ENCODE measurements at places on chromosomes 6 and 20.
A peak's percentile ranks its signal among the peaks of the same experiment; 100 is the strongest.

DNA sequence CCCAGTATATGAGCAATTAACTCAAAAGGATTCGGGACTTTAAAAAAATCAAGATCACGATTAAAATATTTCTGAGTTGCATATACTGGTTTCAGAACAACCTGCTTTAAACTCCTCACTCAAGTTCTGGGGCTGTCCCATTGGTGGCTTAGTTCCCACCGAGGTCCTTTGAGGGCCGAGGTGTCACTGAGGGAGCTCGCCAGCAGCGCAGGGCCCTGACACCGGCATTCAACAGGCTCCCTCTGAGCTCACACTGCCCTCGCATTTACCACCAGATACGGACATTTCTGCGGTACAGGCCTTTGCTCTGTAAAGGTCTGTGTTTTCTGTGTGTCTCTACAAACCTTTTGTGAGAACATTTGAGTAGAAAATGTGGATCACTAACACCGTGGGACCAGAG lies 24.4 kb upstream of the BNIP5 start:
- no peak for DNase-seq

DNA sequence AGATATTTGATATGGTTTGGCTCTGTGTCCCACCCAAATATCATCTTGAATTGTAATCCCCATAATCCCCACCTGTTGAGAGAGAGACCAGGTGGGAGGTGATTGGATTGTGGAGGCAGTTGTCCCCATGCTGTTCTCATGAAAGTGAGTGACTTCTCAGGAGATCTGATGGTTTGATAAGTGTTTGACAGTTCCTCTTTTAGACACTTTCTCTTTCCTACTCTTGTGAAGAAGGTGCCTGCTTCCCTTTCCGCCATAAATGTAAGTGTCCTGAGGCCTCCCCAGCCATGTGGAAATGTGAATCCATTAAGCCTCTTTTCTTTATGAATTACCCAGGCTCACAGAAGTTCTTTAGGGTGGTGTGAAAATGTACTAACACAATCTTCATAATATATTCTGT lies 1404.0 kb upstream of the ADGRB3 start:
- no peak for DNase-seq

DNA sequence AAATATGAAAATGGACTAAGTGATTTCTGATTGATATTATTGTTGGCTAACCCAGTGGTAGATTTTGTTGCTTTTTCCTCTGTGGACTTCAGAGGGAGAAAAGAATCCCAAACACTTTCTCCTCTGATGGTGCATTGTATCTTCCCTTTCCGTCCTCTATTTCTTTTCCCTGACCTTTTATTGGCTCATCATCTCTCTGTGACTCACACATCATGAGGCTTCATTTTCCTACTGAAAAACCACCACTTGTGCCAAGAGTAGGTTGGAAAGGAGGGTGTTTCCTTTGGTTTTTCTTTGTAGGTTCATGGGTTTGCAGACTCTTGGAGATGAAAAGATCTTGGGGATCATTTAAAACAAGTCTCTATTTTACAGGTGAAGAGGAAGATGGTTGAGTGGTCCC lies 311.7 kb upstream of the JAG1 start:
- DNase-seq = peak; percentile 55

GRCh38 chr20:4047614-4048013 lies 32.3 kb upstream of the RNF24 start:
- no peak for DNase-seq

DNA sequence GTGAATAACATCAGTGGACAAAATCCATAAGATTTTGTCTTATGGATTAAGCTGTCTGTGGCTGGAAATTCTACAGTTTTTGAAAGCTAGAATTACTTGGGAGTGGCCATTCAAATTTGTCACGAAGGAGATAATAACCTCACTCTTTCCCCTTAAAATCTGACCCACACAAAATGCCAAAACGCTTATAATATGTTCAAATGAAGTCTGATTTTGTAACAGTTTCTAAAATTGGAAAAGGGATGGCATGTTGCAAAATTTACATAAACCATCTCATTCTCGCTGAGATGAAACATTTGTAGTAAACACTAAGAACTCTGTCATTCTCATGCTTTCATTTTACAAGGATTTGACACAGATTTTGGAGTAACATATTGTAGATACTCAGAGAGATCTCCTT lies 112.7 kb downstream of the GJA1 start:
- no peak for DNase-seq

DNA sequence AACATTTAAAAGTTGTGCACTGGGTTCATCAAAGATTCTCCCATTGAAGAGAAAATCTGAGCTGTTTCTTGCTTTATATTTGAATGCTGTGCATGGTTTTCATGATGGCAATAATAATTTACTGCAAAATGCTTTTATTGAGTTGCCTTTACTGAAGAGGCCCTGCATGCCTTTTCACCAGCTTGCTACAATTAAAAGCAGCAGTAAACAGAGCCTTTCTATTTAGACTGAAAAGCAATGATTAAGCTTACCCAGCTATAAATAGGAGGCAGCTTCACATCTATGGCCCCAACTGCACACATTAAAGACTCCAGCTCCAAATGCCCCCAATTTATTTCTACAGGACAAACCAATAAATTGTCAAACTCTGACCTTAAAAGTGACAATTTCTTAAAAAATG lies 70.3 kb downstream of the ANKEF1 start:
- DNase-seq = no peak

GRCh38 chr6:117989086-117989485 lies 82.0 kb downstream of the SLC35F1 start:
- DNase-seq = no peak

GRCh38 chr6:22145823-22146677 lies 150.8 kb downstream of the PRL start:
- DNase-seq = peak; percentile 84

GRCh38 chr6:1821164-1821512 lies 211.4 kb downstream of the FOXC1 start:
- no peak for DNase-seq

GRCh38 chr6:148457137-148457842 lies 114.7 kb downstream of the SASH1 start:
- no peak for DNase-seq

GRCh38 chr6:18893540-18894269 lies 506.6 kb downstream of the RNF144B start:
- DNase-seq = peak; percentile 22

- DNase-seq = no peak
Observed at GRCh38 chr6:150999107-150999506, 133.6 kb downstream of the MTHFD1L start.

- DNase-seq = no peak
Observed at GRCh38 chr20:6697228-6697972, 70.1 kb upstream of the BMP2 start.

- peak; percentile 92 for DNase-seq
Observed at GRCh38 chr6:71288228-71289038, at the start of gene OGFRL1. OGFRL1 (plus strand) TSS chr6:71288811; CDS start chr6:71288937, 126 bp downstream.

- DNase-seq = no peak
Observed at GRCh38 chr6:50527985-50528384, 185.3 kb upstream of the TFAP2D start.

GRCh38 chr6:44037847-44038542 lies 89.3 kb downstream of the MRPL14 start:
- DNase-seq = no peak

DNA sequence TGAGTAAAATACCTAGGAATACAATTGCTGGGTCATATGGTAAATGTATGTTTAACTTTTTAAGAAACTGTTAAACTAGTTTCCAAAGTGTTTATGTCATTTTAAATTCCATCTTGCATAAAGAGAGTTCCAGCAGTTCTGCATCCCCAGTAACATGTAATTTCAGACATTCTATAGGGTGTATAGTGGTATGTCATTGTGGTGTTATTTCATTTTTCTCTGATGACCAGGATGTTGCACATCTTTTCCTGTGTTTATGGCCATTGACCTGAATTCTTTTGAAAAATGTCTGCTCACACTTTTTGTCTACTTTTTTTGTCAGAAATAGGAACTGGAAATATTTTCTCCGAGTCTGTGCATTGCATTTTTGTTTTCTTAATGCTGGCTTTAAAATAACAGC lies 128.9 kb downstream of the TMEM200A start:
- no peak for DNase-seq

- DNase-seq = no peak
Observed at GRCh38 chr20:42158272-42158671, 540.1 kb upstream of the CHD6 start.

GRCh38 chr6:15246217-15246665 lies 372 bp downstream of the JARID2 start:
- no peak for DNase-seq

DNA sequence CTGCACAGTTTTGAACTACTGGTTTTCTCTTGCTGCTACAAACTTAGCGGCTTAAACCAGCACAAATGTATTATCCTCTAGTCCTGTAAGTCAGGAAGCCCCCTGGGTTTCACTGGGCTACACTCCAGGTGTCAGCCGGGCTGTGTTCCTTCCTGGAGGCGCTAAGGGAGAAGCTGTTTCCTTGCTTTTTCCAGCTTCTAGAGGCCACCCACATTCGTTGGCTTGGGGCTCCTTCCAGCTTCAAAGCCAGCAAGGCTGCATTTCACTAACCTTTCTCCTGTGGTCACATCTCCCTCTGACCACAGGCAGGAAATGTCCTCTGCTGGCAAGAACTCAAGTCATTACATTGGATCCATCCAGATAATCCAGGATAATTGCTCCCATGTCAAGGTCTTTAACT lies 350.6 kb upstream of the PLCB4 start:
- DNase-seq = no peak

DNA sequence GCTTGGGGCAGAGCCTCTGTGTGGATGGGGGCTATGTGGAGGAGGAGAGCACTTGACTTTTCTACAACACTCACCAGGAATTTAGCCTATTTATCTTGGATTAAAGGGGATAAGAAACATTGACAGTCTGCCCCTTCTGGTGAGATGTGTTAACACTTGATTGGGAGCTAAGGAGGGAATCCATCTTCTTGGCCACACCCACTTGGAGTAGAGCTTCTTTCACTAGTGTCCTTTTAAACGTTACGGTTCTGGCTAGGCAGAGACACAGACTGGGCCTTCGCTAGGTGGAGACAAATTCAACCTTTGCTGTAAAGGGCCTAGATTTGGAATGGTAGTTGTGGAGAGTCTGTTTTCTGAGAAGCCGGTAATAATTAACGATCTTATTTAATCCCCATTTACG lies 15.5 kb upstream of the TPBG start:
- no peak for DNase-seq

DNA sequence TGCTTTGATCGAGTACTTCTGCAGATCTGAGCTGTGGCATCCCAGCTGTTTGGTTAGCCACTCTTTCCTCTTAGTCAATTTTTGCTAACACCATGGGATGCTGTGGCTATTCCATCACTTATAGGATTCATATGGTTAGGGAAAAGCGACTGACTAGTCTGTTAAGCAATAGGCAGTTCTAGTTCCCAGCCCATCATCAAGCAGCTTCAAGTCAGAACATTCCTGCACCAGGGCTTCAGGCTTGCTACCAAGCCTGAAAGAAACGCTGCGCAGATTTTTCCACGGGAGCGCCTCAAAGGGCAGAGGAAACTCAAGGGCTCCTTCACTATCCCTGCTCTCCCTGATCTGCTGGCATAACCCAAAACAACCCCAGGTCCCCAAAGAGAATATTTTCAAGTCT lies 159.8 kb upstream of the SUPT3H start:
- no peak for DNase-seq

DNA sequence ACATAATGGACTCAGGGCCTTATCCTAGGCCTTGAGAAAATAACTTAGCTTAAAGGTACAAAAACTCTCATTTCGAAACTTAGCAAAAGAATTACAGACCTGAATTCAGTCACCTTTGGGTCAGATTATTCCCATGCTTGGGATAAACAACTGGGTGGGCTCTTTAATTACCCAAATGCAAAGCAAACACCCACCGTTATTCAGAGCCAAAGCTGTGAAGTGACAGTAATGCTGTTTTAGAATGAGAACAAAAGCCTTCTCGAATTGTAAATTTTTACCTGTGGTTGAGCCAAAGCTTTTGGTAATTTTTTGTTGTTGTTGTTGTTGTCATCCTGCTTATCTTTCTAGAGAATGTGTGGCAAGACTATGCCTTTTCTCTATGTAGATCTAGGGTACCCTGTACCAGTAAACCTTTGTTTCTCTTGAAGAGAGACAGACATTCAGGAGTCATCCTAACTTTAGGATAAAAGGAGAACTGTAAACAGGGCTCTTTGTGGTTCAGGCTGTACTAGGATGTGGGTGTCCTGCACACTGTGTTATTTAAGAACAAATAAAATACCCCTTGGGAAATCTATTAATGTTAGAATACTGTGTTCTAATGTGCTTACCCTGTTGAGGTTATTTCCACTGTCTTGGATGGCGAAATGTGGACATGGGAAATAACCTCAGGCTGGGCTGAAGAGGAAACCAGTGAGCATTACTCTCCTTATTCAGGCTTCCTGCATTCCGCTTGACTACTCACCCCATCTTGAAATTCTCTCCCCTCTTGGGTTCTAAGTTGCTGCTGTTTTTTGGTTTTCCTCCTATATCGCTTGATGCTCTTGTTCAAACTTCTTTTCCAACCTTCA lies 480.7 kb downstream of the CD83 start:
- no peak for DNase-seq

GRCh38 chr6:84177241-84177640 lies 50.2 kb downstream of the CEP162 start:
- DNase-seq = no peak

DNA sequence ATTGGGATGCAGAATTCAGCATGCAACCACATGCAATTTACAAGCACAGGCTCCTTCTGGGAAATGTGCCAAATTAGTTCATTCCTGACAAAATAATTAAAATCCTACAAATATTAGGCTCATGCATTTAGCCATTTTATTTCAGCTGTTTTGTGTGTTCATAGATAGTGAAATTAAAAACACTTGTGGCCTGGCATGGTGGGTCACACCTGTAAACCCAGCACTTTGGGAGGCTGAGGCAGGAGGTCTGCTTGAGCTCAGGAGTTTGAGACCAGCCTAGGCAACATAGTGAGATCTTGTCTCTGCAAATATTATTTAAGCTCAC lies 92.4 kb upstream of the SHLD1 start:
- DNase-seq = no peak

Measured in astrocyte of the hippocampus (primary cell).